ENCODE measurements at places on chromosomes 2 and 18.
A peak's percentile ranks its signal among the peaks of the same experiment; 100 is the strongest.

GRCh38 chr2:55869637-55870325, 53.8 kb downstream of the EFEMP1 start:
- DNase-seq, result no peak

GRCh38 chr2:221502270-221503010, 69.7 kb downstream of the EPHA4 start:
- DNase-seq, result peak; percentile 67

GRCh38 chr2:67215214-67216055, 181.7 kb upstream of the ETAA1 start:
- no peak for DNase-seq

DNA sequence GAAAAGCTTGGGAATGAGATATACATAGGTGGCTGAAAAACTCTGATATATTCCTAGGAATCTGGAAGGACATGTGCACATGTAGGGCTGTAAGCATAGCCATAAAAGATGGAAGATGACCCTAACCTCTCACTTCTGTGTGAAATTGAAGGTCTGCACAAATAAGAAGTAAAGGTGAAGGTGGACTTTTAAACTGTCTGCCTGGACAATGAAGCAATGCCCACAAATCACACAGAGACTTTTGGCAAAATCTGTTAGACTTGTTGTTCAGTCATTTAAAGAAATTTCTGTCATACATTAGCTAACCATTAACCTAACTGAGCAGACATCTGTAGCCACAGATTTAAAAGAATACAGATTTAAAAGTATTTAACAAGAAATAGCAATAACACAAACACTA, 65.3 kb upstream of the CCDC178 start:
- DNase-seq, result no peak

GRCh38 chr2:231041061-231041689, 3.9 kb downstream of the C2orf72 start:
- no peak for DNase-seq

DNA sequence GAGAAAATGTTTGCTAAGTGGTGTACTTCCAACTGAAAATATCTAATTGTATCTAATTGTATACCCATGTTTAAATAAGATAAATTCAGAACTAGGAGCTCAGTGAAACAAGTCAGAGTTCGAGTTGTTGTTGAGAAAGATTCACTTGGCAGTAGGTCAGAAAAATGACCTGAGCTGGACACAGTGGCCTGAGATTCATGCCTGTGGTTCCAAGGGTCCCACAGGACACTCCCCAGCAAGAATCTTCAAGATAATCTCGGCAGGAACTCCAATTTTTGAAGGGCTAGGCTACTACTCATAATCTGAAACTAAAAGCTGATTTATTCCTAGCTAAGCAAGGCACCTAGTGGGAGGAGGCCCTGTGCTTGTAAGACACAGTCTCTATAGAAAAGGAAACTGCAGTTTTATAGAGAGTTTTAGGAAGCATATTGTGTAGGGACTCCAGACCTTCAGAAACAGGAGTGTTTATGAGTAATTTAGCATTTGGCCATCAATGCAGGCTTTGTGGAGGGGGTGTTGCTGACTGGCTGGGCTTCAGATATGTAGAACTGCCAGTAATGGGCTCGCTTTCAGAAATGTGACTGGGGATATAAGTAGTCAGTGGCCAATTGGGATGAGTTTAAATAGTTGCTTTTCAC, 43.2 kb downstream of the SP140 start:
- no peak for DNase-seq

DNA sequence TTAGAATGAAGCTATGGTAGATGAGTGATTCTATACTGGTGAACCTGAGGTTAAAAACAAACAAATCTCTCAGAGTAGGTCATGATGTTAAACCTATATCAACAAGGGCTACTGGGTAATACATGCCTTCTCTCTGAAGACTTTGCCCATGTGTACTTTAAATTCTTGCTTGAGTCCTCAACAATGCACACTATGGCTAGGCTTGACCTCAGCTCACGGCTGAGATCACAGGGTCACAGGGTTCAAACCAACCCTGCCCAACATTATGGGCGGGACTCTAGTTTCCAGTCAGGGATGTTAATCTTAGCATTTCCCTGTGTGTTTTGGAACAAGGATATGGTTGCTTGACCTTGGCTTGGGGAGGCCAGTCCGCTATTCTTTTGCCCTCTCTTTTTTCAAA, 7.7 kb downstream of the CD28 start:
- DNase-seq, result no peak

- DNase-seq, result no peak
These were observed 27.7 kb upstream of the ELOA2 start for GRCh38 chr18:47063096-47063495.

DNA sequence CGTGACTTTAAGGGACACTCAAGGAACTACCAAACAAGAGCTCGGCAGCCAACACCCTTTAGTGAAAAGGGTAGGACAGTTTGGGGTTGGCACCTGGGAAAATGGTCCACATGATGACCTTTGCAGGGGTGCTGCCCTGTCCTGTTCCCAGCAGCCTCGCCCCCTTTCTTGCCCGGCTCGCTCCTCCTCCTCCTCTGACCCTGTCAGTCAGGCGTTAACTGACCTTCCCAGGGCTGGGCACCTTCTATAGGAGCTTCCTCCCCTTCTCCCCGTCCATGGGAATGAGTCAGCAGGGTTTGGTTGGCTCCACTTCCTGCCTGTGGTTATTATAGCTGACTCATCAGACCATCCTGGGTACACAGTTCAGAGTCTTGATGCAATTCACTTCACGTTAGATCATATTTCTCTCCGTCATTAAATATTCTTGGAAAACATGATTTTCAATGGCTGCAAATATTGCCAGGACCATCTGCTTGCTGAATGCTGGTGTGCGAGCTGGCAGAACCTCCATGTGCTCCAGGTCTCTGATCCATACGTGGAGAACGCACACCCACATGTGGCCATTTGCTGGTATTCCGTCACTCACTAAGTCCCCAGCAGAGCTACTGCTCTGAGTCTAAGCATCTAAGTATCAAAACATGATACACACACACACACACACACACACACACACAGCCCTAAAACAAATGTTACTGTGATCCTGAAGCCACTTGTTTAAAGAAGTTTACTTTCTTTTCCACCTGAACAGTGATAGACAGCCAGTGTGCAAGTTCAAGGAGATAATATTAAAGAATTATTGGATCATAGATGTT, 185.0 kb downstream of the ANAPC1 start:
- DNase-seq, result peak; percentile 95

- no peak for DNase-seq
These were observed 30.6 kb downstream of the TMEM17 start for GRCh38 chr2:62475172-62476011.

DNA sequence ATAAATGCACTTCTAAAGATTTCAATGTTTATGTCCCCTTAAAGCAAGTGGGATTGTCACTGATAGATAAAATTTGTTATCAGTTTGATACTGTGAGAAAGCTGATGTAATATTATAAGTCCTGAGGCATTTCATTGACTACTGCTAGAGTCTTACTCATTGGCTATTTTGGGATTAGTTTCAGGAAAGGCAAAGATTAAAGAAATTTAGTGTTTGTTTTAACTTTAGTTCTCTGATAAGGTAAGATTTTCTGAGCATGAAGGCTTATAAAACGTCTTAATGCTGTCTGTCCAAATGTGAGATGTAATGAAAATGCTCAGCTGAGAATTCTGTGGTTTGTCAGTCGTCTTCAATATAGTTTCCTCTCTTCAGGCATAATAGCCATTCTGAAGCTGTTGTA, 886.4 kb upstream of the CDH2 start:
- DNase-seq, result no peak

- no peak for DNase-seq
These were observed 134.1 kb upstream of the SIX3 start for GRCh38 chr2:44807201-44808025.

DNA sequence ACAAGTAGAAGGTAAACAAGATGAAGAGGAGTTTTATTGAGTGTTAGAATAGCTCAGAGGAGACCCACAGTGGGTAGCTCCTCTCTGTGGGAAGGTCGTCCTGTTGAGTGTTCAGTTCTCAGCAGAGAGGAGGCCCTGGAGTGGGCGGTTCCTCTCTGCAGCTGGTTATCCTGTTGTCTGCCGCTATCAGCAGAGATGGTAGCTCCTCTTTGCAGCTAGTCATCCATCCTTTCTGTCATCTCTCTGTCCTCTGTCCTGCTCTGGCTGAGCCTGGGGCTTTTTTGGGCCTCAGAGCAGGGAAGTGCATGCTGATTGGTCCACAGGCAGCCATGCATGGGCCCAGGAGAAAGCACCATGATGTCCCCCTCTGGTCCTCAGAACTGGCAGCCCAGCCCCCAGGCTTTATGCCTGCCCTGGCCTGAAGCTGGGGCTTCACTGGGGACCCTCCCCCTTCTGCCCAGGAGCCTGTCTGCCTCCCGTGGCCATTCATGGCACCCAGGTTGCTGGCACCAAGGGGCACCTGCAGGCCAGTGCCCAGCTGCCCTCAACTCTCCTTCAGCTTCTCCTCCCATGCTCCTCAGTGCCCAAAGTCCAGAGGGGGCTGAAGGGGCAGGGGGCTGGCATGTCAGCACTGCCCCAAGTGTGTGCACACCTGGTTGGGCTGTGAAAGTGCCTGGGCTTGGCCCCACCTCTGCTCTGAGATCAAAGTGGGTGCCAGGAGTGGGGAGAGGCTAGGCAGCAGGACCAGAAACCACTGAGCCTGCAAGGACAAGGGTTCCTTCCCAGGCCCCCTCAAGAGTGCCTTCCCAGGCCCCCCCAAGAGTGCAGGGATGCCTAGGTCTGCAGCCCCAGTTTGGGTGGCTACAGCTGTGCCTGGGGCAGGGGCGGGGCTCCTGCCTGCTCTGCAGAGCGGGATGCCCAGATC, 98.7 kb downstream of the TWIST2 start:
- DNase-seq, result no peak

- peak; percentile 34 for DNase-seq
These were observed 149.6 kb upstream of the SMAD7 start for GRCh38 chr18:49100226-49100968.

GRCh38 chr18:80143881-80144280, 34.8 kb downstream of the ADNP2 start:
- no peak for DNase-seq

DNA sequence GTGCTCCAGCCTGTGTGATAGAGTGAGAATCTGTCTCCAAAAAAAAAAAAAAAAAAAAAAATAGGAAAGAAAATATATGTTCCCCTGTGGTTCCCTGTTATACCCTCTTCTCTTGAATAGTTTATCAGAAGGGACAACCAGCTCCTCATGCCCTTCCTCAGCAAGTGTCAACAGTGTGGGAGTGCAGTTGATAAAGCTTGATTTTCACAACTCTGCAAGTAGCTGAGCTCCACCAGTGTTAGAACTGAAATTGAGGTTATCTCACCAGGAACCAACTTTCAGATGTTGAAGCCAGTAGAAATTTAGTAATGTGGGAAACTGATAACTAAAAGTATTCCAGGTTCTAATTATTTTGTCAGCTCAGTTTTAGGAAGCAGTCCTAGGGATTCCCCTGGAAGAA, 25.1 kb downstream of the NEDD4L start:
- DNase-seq, result no peak

- no peak for DNase-seq
These were observed 182.6 kb upstream of the HAAO start for GRCh38 chr2:42974721-42975717.

GRCh38 chr2:237309416-237309815, 104.5 kb downstream of the COL6A3 start:
- DNase-seq, result peak; percentile 60

GRCh38 chr2:58876126-58876525, 635.0 kb upstream of the FANCL start:
- no peak for DNase-seq

DNA sequence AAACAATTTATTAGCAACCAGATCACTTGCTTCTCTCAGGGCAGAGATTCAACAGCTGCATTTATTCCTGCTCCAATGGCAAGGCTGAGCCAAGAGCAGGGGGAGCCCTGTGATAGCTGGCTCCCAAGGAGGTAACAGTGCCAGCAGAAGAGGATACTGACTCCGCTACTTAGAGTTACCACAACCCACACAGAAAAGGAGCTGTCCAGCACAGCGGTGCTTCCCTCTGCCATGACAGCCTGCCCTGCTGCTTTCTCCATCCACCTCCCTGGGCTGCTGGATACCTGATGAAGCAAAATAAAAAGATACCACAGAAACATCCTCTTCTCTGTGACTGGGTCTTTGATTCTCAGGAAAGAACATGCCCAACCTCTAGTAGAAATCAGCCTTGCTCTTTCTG, 467.2 kb downstream of the LRRTM4 start:
- no peak for DNase-seq

DNA sequence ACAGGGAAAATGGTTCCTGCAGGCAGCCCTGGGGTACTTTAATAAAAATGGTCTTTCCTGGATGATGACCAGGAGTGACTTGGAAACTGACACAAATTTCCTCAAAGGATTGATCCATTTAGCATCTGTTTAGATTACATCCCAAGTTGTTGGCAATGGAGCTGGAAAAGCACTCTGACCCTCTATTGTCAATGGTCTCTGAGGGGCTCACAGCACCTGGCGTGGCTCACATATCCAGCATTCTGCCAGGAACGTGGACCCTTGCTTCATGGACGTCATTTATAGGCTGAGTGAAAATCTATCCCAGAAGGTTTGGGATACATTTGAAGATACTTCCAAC, 43.8 kb downstream of the SERTAD2 start:
- no peak for DNase-seq

DNA sequence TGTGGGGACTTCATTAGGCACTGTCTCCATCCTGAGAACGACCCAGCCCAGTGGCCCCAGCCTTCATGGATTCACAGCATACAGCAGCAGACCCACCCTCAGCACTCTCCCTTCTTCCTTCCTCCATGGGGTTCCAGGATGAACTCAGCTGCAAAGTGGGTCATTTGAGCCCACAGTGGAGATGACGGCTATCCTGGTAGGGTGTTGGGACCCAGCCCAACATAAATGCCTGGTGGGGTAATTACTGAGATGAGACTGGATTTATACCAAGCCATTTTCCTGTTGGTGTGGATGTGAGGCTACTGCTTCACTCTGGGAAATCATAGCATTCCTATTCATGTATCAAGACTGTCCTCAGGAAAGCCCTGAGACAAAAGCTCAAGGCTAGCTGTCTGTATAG, 536.7 kb upstream of the TNP1 start:
- DNase-seq, result no peak

GRCh38 chr2:240300840-240301239, 134.6 kb upstream of the GPC1 start:
- no peak for DNase-seq

- DNase-seq, result no peak
These were observed 201.7 kb downstream of the TNS1 start for GRCh38 chr2:217801115-217801531.

DNA sequence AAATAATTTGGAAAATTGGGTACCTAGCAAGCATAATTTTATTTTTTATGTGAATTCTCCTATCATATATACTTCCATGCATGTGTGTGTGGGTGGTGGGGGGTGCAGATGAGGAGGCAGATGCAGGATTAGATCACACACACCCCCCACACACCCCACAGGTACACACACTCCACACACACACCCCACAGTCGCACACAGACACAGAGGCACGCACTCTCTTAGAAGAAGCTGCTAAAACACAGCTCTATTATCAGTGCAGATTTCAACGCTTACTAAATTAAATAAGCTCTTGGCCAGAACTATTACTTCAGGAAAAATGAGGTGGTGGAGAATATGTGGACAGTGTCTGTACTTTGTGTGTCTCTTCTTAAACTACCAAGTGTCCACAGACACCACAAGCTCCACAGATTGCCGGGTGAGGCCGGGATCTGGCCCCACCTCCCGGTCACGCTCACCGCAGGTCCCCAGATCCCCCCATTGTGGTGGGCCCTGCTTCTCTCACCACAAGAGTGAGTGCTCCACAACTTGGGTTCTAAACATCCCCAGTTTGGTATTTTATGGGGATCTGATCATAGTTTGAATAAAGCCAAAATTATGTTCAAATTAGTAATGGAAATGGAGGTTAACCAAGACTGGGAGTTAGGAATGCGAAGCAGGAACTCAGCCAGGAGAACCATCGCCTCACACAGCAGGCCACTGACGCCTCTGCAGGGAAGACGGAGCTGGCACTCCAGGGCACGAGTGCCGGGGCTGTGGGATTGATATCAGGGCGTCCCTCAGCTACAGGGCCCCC, 102.1 kb downstream of the PXDN start:
- no peak for DNase-seq
